ENCODE measurements at places on chromosomes 5 and 9. TPM values are rescaled to one million over a fixed set of nuclear protein-coding genes. Genes with fewer than 3 reads are reported as not detected.

Gene CTXN3
- total RNA-seq, result not detected

Gene AOPEP
- total RNA-seq, result 13.6 TPM

Gene CNTNAP3
- total RNA-seq, result not detected

- H3K36me3 ChIP-seq, result no peaks in the 10 kb centered on the region
- H3K27ac ChIP-seq, result no peak overlapping the region
- no peak for DNase-seq
- H3K4me1 ChIP-seq, result peaks cover 7% of the 10 kb centered on the region
- no peaks in the 10 kb centered on the region for H3K27me3 ChIP-seq
- no peak overlapping the region for H3K4me3 ChIP-seq
Observed at GRCh38 chr5:83092619-83093018, 15.3 kb downstream of the XRCC4 start.

GRCh38 chr5:103444333-103445038 lies 118.1 kb downstream of the NUDT12 start:
- no peaks in the 10 kb centered on the region for H3K36me3 ChIP-seq
- no peak overlapping the region for H3K4me3 ChIP-seq
- no peak overlapping the region for H3K27ac ChIP-seq
- H3K4me1 ChIP-seq, result no peaks in the 10 kb centered on the region
- no peaks in the 10 kb centered on the region for H3K27me3 ChIP-seq

DNA sequence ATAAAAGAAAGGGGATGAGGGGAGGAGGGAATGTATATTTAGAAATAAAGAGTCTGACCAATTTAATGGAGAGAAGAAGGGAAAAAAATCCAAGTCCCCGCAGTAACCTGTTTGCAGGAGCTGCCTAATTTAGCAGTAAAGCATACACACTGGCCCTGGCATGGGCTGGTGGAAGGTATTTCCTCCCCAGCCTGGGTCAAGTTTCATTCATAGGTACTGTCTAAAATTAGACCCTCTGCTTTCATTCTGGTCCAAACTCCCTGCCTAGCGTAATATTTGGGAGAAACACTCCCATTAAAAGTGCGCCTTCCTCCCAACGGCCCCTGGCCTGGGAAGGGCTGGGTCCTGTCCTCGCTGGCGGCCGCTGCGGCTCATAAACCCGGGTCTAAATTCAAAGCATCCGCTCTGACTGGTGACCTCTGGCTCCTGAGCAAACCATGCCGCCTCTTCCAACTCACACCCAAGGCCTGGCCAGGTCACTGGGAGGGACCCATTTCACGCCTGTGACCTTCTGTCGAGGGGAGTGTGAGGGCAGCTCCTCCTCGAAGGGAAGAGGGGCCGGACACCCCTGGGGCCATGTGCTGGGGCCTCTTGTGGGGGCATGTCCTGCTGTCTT lies 123.2 kb downstream of the FGF18 start:
- DNase-seq, result no peak
- H3K27me3 ChIP-seq, result peaks cover 3% of the 10 kb centered on the region
- H3K4me1 ChIP-seq, result no peaks in the 10 kb centered on the region
- no peak overlapping the region for H3K27ac ChIP-seq
- no peak overlapping the region for H3K4me3 ChIP-seq
